ENCODE measurements at places on chromosomes 7 and 10. TPM values are rescaled to one million over a fixed set of nuclear protein-coding genes. Genes with fewer than 3 reads are reported as not detected.

DNA sequence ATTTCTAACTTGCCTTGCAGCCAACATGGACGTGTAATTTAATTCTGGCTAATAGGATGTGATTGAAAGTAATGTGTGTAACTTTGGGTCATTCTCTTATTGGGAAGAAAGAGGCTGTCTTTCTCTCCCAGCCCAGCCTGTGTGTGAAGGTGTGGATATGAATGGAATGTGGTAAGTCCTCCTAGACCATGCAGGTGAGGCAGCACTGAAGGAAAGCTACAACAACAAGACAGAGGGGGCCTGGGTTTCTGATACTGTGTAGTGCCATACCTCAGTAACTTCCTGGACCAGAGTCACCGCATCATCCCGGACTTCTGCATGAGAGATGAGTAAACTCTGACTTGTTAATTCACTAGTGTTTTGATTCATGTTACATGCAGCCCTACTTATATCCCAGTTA is 237.0 kb downstream of the EXOC4 start:
- H3K4me1 ChIP-seq: no peaks in the 10 kb centered on the region
- no peaks in the 10 kb centered on the region for H3K27me3 ChIP-seq
- no peak for DNase-seq

DNA sequence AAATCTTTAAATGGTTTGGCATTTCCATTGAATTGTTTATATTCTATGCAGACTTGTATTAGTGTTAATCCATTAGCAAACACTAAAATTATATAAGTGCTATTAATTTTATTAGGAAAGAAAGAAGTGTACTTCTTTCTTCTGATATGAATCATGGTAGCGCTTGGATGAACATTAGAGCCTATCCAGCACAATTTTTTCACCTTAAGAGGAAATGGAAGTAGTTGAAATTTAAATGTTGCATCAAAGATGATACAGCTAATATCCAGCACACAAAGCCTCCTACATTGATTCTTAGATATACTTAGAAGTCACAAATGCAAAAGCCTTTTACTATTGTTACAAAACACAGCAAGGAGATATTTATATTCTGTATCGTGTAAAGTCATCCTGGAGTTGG is 174.5 kb downstream of the AHR start:
- no peaks in the 10 kb centered on the region for H3K36me3 ChIP-seq
- H3K4me3 ChIP-seq: no peak overlapping the region
- H3K27ac ChIP-seq: no peak overlapping the region
- DNase-seq: no peak

GRCh38 chr10:83680470-83680891 is 458.8 kb upstream of the GHITM start:
- H3K4me3 ChIP-seq: no peak overlapping the region
- no peak overlapping the region for H3K27ac ChIP-seq
- H3K36me3 ChIP-seq: no peaks in the 10 kb centered on the region
- peaks cover 29% of the 10 kb centered on the region for H3K4me1 ChIP-seq
- peaks cover 1% of the 10 kb centered on the region for H3K27me3 ChIP-seq

GRCh38 chr10:122018491-122018890 is 29.5 kb downstream of the TACC2 start:
- DNase-seq: no peak
- H3K27me3 ChIP-seq: no peaks in the 10 kb centered on the region

DNA sequence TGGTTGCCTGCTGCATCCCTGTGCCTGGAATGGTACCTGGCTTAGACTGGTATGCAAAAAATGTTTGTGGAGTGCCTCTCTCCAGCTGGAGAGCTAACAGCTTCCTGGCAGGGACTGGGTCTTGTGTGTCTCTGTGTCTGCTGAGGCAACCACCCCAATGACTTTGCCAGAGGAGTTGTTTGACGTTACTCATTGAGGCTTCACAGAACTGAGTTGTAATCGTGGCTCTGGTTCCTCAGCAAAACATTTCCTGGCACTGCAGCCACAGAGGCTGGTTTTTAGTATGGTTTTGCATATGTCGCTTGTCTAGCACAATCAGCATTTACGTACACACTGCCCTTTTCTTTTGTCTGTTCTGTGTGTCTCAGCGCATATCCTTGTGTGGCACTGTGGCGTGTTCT is 7.5 kb downstream of the ZNF282 start:
- no peak for DNase-seq
- H3K4me1 ChIP-seq: peaks cover 11% of the 10 kb centered on the region
- no peak overlapping the region for H3K4me3 ChIP-seq
- peaks cover 6% of the 10 kb centered on the region for H3K27me3 ChIP-seq
- H3K36me3 ChIP-seq: peaks cover 80% of the 10 kb centered on the region

GRCh38 chr7:105017657-105018365 is 3.8 kb downstream of the KMT2E start:
- peaks cover 22% of the 10 kb centered on the region for H3K27me3 ChIP-seq
- H3K36me3 ChIP-seq: peaks cover 18% of the 10 kb centered on the region
- DNase-seq: no peak
- H3K4me1 ChIP-seq: peaks cover 45% of the 10 kb centered on the region
- H3K27ac ChIP-seq: peak overlapping the region; percentile 55
- peak overlapping the region; percentile 100 for H3K4me3 ChIP-seq

GRCh38 chr10:115022733-115023132 is 70.4 kb upstream of the ATRNL1 start:
- no peak for DNase-seq
- H3K4me3 ChIP-seq: no peak overlapping the region
- H3K4me1 ChIP-seq: no peaks in the 10 kb centered on the region
- no peaks in the 10 kb centered on the region for H3K36me3 ChIP-seq

GRCh38 chr10:102102421-102102820 is 17.7 kb downstream of the LDB1 start:
- no peak overlapping the region for H3K4me3 ChIP-seq
- H3K27ac ChIP-seq: no peak overlapping the region
- peaks cover 21% of the 10 kb centered on the region for H3K4me1 ChIP-seq
- peaks cover 5% of the 10 kb centered on the region for H3K27me3 ChIP-seq

GRCh38 chr7:17022920-17023319 is 141.1 kb upstream of the AGR3 start:
- no peak overlapping the region for H3K4me3 ChIP-seq
- peaks cover 9% of the 10 kb centered on the region for H3K4me1 ChIP-seq
- no peak overlapping the region for H3K27ac ChIP-seq
- no peaks in the 10 kb centered on the region for H3K27me3 ChIP-seq

GRCh38 chr7:64892666-64893309 is 10.3 kb upstream of the ZNF273 start:
- DNase-seq: no peak
- H3K36me3 ChIP-seq: no peaks in the 10 kb centered on the region
- H3K4me3 ChIP-seq: no peak overlapping the region
- no peak overlapping the region for H3K27ac ChIP-seq
- peaks cover 10% of the 10 kb centered on the region for H3K4me1 ChIP-seq

DNA sequence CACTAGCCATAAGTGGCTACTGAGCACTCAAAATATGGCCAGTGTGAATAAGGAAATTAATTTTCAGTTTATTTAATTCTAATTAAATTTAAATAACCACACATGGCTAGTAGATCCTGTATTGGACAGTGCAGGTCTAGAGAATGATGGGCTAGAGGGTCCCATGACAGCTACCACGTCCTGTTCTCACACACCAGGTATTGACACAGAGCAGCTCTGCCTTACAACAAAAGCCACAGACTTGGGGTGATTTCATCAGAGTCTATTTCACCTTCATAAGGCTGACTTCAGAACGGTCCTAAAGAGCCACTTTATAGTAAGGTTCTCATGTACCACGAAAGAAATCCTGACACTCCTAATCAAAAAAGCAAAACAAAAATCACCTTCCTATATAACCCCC is 111.3 kb downstream of the UBE2H start:
- no peak for DNase-seq
- H3K4me1 ChIP-seq: peaks cover 33% of the 10 kb centered on the region

GRCh38 chr10:123807444-123808035 is 84.1 kb downstream of the CPXM2 start:
- H3K4me3 ChIP-seq: no peak overlapping the region
- DNase-seq: no peak
- H3K36me3 ChIP-seq: no peaks in the 10 kb centered on the region
- no peak overlapping the region for H3K27ac ChIP-seq
- no peaks in the 10 kb centered on the region for H3K27me3 ChIP-seq
- peaks cover 3% of the 10 kb centered on the region for H3K4me1 ChIP-seq

The KRIT1 gene
- 39.2 TPM for total RNA-seq

The CABCOCO1 gene
- 0.28 TPM for total RNA-seq

The FOXI2 gene
- total RNA-seq: not detected

The SLC39A12 gene
- 0.10 TPM for total RNA-seq

The ASAH2B gene
- total RNA-seq: 5.7 TPM

The RTKN2 gene
- 1.7 TPM for total RNA-seq

Measured in endothelial cell (in vitro differentiated cells).